ENCODE measurements at places on chromosomes 2 and 18.
A peak's percentile ranks its signal among the peaks of the same experiment; 100 is the strongest.

GRCh38 chr18:48308027-48308635, 101.1 kb downstream of the ZBTB7C start:
- DNase-seq, result no peak

- DNase-seq, result no peak
Observed at GRCh38 chr2:55097082-55097460, 46.8 kb upstream of the RTN4 start.

DNA sequence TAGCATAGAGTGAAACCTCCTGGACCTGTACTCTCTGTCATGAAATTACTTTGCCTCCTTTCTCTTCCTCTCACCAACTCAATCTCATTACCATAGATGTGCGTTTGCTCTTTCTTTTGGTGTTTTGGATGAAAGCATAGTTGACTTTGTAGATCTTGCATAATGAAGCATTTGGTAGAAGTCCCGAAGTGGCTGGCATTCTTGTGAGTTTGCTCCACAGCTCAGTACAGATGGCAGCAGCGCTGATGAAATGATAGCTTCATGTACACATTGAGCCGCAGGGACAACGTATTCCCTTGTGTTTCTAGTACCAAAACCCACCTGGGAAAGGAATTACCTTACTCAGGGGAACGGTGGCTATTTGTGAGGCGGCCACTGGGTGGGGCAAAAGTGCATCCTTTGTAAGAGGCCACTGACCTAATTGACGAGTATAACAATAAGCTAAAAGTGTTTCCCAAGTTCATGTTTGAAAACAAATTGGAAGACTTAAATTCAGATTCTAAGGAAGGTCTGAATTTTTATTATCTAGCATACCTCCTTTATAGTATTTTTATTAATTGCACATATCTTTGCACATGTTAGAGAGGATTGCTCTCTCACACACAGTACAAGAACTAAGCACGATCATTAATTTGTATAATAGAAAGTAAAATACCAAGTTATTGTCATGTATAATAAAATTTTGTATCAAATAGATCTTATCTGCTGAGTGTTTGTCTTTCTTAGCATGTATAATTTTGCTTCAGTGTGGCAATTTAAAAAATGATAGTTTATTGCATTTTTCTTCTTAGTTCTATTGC, 25.4 kb upstream of the CDH7 start:
- peak; percentile 83 for DNase-seq

- no peak for DNase-seq
Observed at GRCh38 chr2:42523341-42523740, 29.6 kb upstream of the KCNG3 start.

DNA sequence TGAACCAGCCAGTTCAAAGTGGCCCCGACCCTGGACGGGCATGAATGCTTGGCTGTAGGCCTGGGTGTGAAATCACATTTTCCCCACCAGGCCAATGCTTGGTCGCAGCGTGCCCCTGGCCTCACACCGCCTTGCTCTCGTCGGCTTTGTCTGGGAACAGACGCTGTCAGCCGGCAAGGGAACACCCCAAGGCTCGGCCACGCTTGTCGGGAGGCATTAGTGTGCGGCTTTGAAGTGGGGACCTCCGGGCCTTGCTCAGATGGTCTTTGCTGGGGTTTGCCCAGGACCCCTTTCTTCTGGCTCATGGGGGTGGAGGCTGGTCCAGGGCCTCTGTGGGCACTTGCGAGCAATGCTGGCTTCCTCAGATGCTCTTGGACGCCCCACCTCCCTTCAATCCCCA, 79.1 kb downstream of the INHBB start:
- DNase-seq, result no peak

DNA sequence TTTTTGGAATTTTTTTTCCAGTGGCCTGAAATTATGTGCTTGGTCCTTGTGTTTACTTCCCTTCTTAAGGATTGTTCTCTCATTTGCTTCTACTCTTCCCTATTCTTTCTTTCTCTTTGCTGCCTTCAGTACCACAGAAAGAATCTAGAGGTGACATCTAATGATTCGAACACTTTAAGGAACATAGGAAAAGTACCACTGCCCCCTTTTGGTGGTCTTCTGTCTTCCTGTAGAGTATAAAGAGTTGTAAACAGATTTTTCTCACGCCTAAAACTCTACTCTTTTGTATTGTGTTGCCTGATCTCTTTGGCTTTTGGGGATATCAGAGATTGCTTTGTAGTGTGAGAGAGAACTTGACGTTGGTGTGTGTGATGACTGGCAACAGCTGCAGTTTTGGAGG, 7.0 kb upstream of the SCTR start:
- peak; percentile 37 for DNase-seq

DNA sequence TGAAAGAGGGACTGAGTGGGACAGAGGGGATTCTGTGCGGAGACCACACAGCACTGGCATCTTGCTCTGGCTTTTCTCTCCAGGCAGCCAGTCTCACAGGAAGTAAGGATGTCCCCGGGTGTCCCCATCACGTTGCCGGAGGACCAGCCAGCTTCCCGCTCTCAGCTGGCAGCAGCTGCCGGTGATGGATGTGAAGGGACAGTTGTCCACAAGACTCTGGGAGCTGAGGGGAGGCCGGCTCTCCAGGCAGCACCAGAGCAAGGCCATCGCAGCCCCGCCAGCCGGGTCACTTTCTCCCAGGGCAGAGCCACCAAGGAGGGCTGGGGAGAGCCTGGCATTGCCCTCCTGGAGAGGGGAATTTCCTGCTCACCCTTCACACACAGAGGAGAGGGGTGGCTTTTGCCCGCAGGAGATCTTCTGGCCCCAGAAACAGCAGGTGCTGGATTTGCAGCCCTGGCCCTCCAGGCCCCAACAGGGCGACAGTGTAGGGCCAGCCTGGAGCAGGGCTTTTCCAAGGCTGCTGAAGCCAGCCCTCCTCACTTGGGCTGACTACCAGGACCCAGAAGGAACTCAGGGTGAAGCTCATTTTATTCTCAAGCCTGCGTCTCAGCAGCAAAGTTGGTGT, 24.0 kb upstream of the B3GNT7 start:
- no peak for DNase-seq

DNA sequence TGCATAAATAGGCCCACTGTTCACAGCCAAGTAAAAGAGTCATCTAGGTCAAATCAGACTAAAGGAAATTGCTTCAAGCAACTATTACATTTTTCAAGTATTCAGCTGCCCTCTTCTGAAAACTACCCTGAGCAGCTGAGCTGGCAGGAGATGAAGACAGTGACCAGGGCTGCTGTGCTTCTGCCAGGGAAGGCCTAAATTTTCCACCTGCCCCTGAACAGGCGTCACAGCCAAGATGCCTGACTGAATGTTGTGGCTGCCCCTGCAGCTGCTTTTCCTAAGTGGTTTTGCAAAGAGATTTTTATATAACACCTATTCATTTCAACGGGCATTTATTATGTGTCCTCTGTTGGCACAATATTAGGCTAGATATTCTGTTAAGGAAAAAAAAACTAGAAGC, 96.7 kb upstream of the RPE start:
- no peak for DNase-seq

DNA sequence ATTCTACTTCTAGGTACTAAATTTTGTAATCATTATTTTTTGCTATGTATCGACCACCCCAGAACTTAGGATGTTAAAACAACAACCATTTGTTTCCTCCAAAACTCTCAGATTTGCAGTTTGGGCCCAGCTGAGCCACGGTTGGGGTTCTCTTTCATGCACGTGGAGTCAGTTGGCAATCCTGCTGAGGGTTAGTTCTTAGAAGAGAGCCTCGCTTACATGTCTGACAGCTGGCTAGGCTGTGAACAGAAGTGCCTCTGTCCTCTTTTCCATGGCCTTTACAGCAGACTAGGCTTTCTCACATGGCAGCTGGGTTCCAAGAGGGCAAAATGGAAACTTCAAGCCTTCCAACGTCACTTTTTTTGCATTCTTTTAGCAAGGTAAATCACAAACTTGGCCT, 9.3 kb upstream of the RGPD4 start:
- no peak for DNase-seq

GRCh38 chr2:32812316-32812715, 134.4 kb upstream of the LTBP1 start:
- no peak for DNase-seq

DNA sequence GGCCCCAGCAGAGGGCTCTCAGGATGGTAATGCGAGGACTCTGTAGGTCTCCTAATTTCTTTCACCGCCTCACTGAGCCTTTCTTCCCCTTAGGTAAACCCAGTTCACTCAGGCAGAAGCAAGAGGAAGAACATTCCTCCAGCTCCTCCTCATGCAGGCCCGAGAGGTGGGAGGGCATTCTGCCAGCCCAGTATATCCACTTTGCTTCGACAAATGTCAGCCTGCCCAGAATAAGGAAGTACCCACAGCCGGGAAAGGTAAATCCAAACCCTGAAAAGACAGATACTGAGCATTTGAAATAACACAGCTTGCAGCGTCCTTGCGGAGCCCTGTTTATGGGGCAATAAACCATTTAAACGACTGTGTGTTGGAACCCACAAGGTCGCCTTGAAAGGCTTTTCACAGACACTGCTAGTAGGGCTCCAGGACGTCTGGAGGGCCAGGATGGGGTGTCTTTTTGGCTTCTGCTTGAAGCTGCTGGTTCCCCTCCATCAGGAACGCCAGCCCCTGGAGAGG, 63.0 kb upstream of the STPG4 start:
- DNase-seq, result no peak

- DNase-seq, result no peak
Observed at GRCh38 chr18:62505669-62506494, 16.9 kb upstream of the ZCCHC2 start.

DNA sequence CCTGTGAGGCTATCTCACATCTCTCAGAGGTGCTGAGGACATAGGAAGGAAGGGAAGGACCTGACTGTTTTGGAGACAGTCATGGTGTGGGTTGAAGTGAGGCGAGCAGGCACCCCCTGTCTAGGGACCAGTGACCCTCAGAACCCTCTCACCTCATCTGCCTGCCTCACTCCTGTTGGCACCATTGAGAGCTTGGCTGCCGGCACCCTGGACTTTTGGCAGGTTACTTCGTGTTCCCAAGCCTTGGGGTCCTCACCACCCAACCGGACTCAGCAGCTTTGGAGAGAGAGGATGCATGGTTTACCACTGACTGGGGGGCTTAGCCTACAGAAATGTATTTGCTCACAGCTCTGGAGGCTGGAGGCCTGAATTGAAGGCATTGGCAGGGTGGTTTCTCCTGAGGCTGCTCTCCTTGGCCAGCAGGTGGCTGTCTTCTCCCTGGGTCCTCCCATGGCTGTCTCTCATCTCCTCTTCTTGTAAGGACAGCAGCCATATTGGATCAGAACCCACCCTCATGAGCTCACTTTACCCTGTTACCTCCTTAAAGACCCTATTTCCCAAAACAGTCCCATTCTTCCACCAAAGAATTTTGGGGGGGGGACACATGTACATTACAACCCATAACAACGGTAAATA, 142.0 kb downstream of the TSN start:
- DNase-seq, result peak; percentile 27

DNA sequence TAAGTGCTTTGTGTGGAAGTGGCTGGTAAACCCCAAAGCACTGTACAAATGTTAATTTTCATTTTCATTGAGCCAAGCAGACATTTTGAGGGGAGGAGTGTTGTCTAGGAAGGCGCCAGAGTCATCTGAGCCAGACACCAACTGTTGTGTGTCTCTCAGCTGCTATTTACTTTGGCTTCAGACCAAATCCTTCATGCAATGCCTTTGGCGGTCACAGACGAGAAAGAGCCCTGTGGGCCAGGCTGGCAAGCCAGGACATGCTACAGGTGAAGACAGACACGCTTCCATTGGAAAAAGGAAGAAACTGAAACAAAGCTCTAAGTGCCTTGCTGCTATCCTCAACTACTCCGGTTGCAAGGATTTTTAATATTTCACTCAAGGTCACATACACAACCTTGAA, 115.4 kb upstream of the CDC42EP3 start:
- no peak for DNase-seq

DNA sequence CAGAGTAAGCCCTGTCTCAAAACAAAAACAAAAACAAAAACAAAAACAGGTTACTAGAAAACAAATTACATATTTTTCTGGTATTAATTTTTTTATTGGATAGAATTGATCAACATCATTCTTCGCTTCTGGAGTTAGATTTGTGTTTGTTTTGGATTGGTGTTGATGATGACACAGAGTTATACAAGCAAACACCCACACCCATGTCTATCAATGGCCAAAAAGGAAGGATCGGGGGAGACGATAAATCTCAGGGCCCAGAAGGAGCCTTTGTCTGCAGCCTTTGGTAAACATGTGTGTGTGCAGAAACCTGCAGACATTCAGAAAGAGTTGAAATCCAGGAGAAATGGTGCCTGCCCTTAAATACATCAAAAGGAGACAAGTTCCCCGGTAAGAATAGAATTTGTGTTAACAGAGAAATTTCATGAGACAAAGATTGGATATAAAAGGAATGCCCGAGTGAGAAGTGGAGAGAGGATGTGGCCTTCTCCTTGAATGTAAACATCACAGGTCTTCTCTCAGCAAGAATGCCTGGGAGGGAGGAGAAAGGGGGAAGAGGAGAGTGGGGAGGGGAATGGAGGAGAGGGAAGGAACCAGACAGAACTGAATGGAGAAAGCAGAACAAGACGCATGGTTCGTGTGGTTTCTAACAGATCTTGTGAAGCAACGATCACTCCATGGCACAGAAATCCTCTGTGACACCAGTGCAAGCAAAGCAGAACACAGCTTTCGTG, 40.4 kb upstream of the TMEM178A start:
- no peak for DNase-seq

GRCh38 chr2:220969348-220969747, 602.8 kb downstream of the EPHA4 start:
- no peak for DNase-seq

DNA sequence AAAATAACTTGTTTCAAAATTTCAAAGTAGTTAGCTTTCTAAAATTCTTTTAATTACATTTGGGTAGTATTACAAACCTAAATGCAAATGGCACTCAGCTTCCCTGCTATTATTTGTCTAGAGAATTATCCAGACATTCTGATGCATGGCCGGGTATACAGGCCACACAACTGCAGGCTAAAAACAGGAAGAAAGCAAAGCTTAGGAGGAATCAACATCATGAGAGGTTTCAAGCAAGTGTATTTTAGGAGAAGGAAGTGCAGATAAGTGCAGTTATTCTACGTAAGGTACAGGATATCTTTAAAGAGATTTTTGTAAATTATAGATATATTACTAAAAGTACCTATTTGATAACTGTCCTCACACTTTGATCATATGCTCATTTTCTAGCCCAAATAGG, 46.8 kb upstream of the RNU4ATAC start:
- DNase-seq, result no peak

GRCh38 chr2:165440367-165440766, 29.1 kb upstream of the CSRNP3 start:
- DNase-seq, result no peak

DNA sequence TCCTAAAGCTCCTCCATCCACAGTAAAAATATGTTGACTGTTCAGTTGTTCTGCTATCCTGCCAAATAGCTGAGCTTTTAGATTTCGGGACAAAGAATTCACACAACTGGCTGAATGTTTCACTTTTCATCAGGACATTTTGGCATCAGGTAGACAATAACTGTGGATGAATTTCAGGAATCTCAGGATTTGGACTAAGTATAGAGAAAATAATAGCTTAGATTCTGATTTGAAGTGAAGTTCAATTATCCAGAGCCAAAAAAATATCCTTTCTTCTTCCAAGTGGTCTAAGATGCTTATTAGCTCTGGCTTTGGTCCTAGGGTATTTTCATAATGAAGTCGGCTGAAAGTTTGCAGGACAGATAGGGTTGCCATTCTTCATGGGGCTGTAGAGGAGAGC, 16.1 kb downstream of the KCNE4 start:
- no peak for DNase-seq
